ENCODE measurements at places on chromosomes 6 and 20.
A peak's percentile ranks its signal among the peaks of the same experiment; 100 is the strongest.

- DNase-seq = no peak
These were observed 145.3 kb downstream of the HIVEP2 start for GRCh38 chr6:142799639-142800038.

DNA sequence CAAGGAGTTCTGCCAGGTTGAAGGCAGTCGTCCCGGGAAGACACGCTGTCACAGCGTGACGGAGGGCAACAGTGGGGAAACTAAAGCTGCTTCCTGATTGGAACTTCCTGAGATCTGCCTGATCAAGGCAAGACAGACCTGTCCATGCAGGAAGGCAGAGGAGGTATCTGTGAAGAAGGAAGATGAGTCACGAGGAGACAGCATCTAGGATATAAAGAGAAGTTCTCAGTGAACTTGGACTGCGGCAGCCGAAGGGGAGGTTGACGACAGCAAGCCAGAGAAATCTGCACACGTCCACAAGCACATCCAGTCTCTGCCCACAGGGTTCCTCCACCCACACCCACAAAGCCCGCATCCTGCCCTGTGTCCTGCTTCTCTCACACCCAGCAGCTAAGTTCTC, 38.6 kb downstream of the PREP start:
- no peak for DNase-seq

- no peak for DNase-seq
These were observed 856.9 kb downstream of the EYS start for GRCh38 chr6:64850121-64850520.

DNA sequence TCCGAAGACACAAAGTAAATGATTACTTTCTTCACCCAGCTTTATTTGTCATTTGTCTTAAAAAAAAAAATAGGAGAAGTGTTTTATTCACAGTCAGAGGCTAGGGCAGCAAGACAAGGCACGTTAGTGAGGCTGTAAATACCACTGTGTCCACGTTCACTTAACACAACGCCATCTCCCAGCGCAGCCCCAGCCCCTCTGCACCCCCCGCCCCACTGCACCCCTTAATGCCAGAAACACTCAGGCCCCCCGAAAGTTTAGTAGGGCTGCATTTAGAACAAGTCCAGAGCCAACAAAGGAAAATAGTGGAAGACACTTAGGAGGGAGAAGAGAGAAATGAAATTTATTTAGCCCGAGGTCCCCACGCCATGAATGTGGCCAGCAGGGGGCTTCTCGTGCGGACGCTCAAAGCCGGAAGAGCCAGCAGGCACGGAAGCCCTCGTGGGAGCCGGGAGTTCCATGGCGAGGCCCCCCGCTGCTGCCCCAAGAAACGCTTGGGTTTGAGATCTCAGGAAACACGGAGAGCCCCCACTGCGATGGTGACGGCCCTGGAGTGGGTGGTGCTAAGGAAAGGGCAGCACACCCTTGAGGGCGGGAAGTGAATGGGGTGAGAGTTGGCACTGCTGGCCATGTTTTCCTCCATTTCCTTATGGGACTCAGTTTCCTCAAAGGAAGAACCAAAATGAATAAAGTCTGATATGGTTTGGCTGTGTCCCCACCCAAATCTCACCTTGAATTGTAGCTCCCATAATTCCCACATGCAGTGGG, 50.2 kb downstream of the IYD start:
- DNase-seq = peak; percentile 51

- DNase-seq = no peak
These were observed 37.6 kb downstream of the HTR1B start for GRCh38 chr6:77425671-77426070.

DNA sequence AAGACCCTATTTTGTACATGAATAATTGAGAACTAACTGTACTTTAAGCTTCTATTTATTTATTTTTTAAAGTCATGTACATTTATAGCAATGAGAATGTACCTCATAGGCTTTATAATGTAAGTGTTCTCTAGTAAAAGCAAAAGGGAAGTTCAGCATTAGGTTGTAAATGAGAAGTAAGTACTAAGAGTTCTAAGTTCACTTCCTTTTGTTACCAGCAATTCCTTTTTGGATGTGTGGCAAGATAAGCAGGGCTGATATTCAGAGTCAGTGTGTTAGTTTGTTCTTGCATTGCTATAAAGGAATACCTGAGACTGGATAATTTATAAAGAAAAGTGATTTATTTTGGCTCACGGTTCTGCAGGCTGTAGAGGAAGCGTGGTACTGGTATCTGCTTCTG, 54.0 kb upstream of the CCN2 start:
- no peak for DNase-seq

- peak; percentile 76 for DNase-seq
These were observed 8.3 kb downstream of the PI16 start for GRCh38 chr6:36962874-36963273.

Data from activated naive CD4-positive, alpha-beta T cell treated with anti-CD3 and anti-CD28 coated beads, Interleukin-2, amount 50 U/mL, for 16 hours (primary cell).